B cell (primary cell): ENCODE measurements at places on chromosomes 16 and 17. TPM values are rescaled to one million over a fixed set of nuclear protein-coding genes. Genes with fewer than 3 reads are reported as not detected.

KRT27 gene
- not detected in 2 replicates for total RNA-seq

KRTAP9-2 gene
- total RNA-seq: not detected in 2 replicates

PER1 gene
- 118 and 120 TPM in 2 replicates for total RNA-seq

TUBB3 gene
- 0.34 and 0.70 TPM in 2 replicates for total RNA-seq

MIS12 gene
- total RNA-seq: 33.2 and 41.1 TPM in 2 replicates

NECAB2 gene
- total RNA-seq: not detected in 2 replicates

USP22 gene
- total RNA-seq: 167 and 184 TPM in 2 replicates

EME1 gene
- total RNA-seq: 2.3 and 3.4 TPM in 2 replicates

TNK1 gene
- total RNA-seq: 10.0 and 11.7 TPM in 2 replicates

ASPA gene
- total RNA-seq: not detected in 2 replicates

ARHGDIA gene
- total RNA-seq: 262 and 263 TPM in 2 replicates

PRAC2 gene
- total RNA-seq: not detected in 2 replicates

PPY gene
- total RNA-seq: not detected in 2 replicates

ST6GALNAC1 gene
- not detected in 2 replicates for total RNA-seq

PCTP gene
- total RNA-seq: 6.4 and 9.0 TPM in 2 replicates

CLEC3A gene
- total RNA-seq: not detected in 2 replicates

CMTM1 gene
- 5.5 and 5.9 TPM in 2 replicates for total RNA-seq

POLR2A gene
- 225 and 240 TPM in 2 replicates for total RNA-seq

CMTM2 gene
- not detected in 2 replicates for total RNA-seq

CSH1 gene
- not detected in 2 replicates for total RNA-seq

LLGL2 gene
- total RNA-seq: 39.7 and 40.6 TPM in 2 replicates

FOXN1 gene
- total RNA-seq: not detected in 2 replicates

EVPL gene
- total RNA-seq: not detected in 2 replicates

OTOP3 gene
- total RNA-seq: not detected in 2 replicates

ALDH3A2 gene
- total RNA-seq: 31.5 and 35.1 TPM in 2 replicates

ASGR2 gene
- total RNA-seq: not detected in 2 replicates

MAPT gene
- 0.19 and 0.20 TPM in 2 replicates for total RNA-seq

KRTAP1-1 gene
- total RNA-seq: not detected in 2 replicates

WNT9B gene
- total RNA-seq: not detected in 2 replicates

TBC1D3G gene
- not detected in 2 replicates for total RNA-seq

TNFRSF12A gene
- total RNA-seq: 0.85 and 1.3 TPM in 2 replicates
